Stimulated activated CD4-positive, alpha-beta T cell treated with anti-CD3 and anti-CD28 coated beads, Interleukin-15, amount 100 ng/mL, for 48 hours (primary cell): ENCODE measurements at places on chromosomes 2 and 18.

- DNase-seq: no peak
Measured at GRCh38 chr18:33424266-33424946, 16.1 kb downstream of the CCDC178 start.

DNA sequence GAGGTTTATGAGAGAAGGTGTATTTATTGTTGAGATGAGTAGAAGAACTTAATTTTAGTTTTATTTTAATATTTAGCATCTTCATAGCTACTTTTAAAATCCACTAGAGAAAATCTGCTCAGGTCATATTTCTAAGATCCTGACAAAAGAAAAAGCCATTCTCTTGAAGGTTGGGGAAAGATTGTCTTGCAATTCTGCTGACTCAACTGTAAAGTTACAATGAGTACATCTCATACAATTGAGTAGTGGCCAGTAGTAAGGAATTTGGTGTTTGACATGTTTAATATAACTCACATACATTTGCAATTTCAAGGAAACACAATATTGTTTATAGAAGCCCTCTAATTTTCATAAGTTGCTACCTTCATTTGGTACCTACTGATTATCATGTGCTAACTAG lies 344.5 kb downstream of the LRRTM1 start:
- no peak for DNase-seq

- peak; percentile 37 for DNase-seq
Measured at GRCh38 chr2:218168635-218169462, 2.1 kb upstream of the CXCR1 start.

DNA sequence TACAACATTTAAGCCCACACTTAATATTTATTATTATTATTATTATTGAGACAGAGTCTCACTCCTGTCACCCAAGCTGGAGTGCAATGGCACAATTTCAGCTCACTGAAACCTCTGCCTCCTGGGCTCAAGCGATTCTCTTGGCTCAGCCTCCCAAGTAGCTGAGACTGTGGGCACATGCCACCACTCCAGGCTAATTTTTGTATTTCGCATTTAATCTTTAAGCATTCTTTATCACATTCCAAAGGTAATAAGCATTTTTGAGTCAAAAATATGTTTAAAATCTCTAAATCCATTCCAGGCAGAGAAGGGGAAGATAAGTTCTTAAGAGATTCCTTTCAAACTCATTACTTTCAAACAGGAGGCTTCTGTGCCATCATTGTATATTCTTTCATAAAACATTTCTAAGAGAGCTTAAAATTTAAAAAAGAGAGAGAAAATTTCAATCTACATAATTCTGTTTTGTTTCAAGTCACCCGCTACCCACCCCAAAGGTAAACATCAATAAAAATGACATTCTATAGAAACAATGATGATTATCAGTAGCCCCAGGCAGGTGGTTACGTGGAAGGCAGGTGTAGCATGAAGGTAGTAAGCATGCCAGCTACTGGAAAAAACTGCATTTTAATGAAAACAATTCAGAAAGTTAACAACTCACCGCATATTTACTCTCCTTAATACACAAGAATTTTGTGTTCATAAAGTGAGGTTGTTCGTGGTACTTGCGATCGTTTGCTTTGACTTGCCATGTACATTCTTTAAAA lies 84.4 kb upstream of the NARS1 start:
- no peak for DNase-seq

DNA sequence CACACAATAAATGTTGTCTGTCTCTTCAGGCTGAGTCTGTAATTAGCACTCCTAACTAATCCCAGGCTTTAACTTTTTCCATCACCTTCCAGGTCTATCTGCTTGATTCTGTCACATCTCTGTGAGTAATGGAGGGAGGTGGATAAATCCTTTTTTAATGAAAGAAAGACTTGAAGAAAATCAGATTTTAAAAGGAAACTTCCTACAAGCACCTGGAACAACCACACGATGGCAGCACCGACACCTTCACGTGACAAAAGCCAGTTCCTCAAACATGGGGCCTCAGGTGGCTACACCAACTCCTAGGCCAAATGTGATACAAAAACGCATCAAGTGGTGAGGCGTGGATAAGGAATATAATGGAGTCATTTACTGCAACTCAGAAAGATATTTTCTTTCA lies 41.8 kb downstream of the TGFBRAP1 start:
- peak; percentile 17 for DNase-seq

DNA sequence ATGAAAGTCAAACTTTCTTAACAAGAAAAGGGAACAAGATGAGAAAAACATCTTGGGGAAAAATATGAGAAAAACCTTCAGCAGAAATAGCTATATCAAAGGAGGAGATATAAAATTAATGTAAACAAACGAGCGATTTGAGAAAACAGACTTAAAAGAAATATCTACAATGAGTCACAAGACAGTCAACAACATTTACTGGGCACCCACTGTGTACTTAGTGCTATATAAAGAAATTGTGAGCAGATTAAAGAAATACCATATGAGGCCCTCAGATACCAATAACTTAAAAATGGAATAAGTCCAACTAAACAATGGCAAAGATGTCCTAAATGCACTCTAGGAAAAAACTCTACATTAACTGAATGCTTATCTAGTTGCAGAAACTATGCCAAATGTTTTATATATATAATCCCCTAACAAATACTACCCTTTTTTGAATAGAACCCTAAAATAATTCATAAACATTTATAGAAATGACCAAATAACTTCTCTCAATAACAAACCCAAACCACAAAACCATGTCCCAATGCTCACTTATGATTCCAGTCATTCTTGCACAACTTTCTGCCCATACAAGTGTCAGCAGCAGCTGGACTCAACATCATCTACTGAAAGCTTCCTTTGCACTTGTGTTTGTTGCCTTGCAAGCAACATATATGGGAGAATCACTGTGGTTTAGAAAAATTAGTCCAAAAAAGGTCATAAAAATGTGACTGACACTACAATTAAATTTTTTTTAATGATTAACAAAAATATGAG lies 83.5 kb downstream of the COBLL1 start:
- DNase-seq: no peak

DNA sequence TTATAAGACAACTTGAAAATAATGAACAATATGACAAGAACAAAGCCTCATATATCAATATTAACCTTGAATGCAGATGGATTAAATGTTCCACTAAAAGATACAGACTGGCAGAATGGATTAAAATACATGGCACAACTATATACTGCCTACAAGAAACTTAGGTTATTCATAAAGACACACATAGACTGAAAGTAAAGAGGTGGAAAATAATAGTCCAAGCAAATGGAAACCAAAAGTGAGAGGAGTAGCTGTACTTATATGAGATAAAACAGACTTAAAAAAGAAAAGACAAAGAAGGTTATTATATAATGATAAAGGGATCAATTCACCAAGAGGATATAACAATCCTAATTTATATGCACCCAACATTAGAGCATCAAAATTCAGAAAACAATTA lies 18.2 kb downstream of the LMAN1 start:
- no peak for DNase-seq

- no peak for DNase-seq
Measured at GRCh38 chr2:81266106-81266505, 961.6 kb upstream of the LRRTM1 start.

- no peak for DNase-seq
Measured at GRCh38 chr2:55159037-55159651, 72.9 kb downstream of the CLHC1 start.

- DNase-seq: no peak
Measured at GRCh38 chr18:3256693-3257626, 5.0 kb upstream of the MYL12B start.

GRCh38 chr2:230687498-230687897 lies 25.1 kb upstream of the CAB39 start:
- DNase-seq: no peak

DNA sequence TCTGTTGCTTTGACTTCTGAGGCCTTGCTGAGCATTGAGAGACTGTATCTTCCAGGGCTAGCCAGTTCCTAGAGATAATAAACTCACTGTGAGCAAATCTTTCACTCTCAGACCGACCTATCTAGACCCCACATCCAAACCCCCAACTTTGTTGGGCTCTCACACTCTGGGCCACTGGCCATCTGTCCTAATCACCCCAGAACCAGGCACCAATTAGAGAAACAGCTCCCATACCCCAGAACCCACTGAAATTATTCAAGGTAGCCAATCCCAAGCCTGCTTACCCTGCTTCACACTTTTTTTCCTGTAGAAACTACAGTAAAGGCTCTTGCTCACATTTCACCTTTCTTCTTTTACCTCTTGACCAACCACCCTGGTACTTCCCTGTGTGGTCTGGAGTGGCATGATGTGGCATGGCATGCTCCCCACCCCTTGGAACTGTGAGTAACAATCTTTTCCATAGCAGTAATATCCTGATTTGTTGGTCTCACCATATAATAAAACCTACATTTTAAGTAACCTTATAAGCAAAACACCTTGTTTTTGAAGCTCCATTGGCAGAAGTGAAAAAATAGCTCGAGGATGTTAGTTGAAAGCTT lies 55.2 kb downstream of the ANKRD12 start:
- no peak for DNase-seq

DNA sequence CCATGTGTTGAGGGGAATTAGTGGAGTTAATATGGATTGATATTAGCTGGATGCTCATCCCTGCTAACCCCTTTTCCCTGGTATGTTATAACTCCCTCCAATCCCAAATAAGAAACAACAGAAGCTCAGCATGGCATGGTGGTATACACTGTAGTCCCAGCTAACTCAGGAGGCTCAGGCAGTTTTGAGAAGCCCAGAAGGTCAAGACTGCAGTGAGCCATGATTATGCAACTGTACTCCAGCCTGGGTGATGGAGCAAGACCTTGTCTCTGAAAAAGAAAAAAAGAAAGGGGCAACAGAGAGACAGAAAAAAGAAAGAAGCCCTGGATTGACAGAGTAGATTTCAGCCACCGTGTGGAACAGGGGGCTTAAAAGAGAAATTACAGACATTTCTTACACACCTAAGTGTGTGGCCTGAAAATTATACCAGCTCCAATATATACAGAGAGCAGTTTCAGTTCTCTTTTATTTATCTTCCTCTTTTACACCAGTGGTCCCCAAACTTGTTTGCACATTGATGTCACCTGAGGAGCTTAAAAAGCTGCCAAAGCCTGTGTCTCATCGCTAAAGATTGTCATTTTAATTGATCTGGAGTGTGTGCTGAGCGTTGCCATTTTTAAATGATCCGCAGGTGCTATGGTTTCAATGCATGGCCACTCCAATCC lies 203.6 kb downstream of the UBE2E3 start:
- no peak for DNase-seq

DNA sequence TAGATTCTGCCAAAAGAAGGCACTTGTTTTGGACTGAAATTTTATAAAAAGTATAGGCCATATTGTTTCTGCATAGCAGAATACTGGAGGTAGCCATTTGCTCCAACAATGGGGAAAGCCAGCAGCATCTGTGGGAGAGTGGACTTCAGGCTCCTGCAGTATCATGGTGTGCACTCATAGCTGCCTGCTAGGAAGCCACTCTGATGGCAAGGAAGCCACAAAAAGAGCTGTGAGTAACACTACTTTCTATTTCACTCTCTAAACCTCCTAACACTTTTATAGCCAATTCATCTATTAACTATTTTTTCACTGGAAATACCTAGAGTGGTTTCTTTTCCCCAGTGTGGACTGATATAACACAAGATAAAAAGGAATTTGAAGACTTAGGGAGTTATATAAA lies 144.4 kb upstream of the KCNJ3 start:
- DNase-seq: no peak

DNA sequence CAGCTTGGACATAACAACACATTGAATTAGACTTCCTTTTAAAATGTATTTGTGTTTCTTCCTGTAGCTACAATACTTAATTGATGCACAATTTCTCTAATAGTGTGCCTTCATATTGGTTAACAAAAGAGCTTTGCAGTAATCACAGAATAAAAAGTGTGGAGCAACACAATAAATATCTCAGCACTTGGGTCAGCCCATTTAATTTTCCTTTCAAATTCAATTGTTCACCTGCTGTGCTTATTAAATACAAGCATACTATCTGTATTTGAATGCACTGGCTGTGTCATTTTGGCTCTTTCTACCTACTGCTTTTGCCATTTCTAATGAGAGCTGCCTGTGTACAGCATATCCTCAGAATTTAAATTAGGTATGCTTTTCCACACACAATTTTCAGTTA lies 1641.3 kb upstream of the SLC39A10 start:
- DNase-seq: no peak

- no peak for DNase-seq
Measured at GRCh38 chr2:12486205-12487118, 230.3 kb upstream of the TRIB2 start.

DNA sequence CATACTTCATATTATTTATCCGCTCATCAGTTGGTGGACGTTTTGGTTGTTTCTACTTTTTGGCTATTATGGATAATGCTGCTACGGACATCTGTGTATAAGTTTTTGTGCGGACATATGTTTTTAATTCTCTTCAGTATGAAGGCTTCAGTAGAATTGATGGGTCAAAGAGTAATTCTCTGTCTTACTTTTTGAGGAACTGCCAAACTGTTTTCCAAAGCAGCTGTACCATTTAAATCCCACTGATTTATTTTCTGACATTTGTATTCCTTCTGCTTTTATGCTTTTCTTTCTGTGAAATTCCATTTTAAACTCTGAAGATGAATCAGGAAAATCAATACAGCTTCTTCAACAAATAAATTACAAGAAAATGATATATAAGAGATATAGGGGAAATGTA lies 20.8 kb downstream of the FAM110C start:
- no peak for DNase-seq

DNA sequence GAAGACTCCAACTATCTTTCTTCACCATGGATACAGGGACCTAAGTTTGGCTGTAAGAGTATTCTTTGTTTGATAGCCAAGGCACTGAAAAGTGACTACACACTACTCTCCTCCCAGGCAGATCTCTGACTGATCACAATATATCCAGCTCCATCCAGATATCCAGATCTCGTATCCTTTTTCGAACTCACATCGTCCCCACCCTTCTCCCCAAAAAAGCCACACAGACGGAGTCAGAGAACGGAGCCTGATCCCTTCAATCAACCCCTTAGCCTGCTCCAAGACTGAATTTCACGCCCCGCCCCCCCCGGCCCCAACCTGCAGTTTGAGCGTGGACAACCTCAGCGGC lies 533 bp downstream of the DHX57 start:
- DNase-seq: no peak

- DNase-seq: no peak
Measured at GRCh38 chr18:10727477-10727876, 201.7 kb downstream of the NAPG start.

- no peak for DNase-seq
Measured at GRCh38 chr18:35623255-35623654, 41.7 kb downstream of the GALNT1 start.

DNA sequence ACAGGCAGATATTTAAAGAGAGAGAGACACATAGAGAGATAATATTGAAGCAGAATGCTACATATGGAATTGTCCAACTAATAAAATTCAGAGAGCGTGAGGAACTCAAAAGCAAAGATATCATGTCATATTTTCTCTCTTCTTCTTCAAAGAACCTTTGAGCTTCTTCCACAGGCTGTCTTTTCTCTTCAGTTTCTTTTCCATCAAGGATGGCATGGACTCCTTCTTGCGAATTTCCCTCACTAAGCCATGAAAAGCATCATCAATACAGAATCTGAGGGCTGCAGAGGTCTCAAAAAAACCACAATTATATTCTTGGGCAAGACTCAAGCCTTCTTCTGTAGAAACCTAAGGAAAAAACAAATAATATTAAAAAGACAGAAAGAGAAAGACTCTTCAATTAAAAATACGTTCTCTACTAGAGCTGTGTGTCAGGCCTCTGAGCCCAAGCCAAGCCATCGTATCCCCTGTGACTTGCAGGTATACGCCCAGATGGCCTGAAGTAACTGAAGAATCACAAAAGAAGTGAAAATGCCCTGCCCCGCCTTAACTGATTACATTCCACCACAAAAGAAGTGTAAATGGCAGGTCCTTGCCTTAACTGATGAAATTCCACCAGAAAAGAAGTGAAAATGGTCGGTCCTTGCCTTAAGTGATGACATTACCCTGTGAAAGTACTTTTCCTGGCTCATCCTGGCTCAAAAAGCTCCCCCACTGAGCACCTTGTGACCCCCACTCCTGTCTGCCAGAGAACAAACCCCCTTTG lies 371.9 kb downstream of the RIT2 start:
- DNase-seq: no peak
